AG04450 (cell line): ENCODE measurements at places on chromosomes 11 and 22. TPM values are rescaled to one million over a fixed set of nuclear protein-coding genes. Genes with fewer than 3 reads are reported as not detected.

The POTEH gene
- not detected in 2 replicates for polyA plus RNA-seq

DNA sequence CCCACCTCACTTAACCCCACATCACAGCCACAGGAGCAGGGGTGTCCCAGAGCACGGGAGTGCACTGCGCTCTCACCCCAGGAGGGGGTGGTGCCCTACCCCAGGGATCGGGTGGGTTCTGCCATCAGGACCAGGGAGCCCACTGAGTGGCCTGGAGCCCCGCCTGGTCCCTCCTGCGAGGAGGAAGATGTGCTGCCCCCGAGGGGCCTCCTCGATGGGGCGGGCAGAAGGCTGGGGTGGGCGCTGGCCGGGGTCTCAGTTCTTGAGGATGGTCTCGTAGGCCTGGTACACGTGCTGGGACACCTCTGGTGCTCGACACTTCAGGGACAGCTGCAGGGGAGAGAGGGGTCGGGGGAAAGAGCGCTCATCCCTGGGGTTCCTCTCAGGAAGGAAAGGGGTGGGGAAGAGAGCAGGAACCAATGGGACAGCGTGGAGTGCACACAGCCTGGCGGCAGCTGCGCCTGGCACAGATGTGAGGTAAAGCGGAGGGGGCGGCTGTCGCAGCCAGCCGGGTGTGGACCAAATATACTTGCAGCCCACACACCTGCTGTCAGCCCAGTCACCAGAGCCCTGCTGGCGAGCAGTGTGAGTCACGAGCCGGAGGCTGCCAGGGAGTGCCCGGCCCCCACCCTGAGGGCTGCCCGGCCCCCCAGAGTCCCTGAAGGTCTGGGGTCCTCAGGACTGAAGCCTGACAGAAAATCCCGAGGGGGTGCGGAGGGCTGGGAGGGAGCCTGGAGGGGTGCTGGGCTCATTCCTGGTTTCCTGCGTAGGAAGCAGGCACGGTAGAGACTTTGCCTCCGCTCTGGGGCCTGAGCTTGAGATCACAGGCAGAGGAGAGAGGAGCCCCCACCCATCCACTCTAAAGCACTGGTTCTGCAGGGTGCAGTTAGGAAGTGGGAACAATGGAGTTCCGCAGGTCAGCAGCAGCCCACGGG is 13.3 kb upstream of the RASL10A start:
- no peak for DNase-seq

DNA sequence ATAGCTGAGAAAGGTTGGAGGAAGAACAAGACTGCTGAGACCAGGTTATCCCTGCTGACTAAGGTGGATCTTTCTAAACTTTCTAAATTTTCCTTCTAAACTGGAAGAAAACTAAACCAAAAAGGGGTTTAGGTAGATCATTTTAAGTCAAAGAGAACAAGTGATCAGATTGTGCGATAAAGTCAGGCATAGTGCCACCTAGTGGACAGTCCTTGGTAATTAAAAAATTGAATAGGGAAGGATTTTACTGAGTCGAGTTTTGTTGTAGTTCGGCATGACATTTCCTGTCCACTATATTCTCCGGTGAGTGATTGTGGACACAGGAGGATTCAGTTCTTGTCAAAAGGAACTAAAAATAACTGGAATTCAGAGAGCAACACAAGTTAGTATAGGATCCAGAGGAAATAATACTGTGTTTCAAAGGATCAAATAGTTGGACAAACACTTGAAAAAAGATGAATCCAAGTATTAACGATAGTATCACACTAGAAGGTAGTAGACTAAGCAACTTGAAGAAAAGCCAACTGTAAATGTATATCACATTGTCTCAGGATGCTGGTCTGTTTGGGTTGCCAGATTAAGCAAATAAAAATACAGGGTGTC is 1236.4 kb downstream of the FAM181B start:
- DNase-seq = peak; percentile 1

- no peak for DNase-seq
These were observed 47.5 kb downstream of the IRAG1 start for GRCh38 chr11:10646005-10646404.

The OR8G1 gene
- polyA plus RNA-seq = not detected in 2 replicates

The KRTAP5-7 gene
- not detected in 2 replicates for polyA plus RNA-seq

- DNase-seq = peak; percentile 92
These were observed 90.4 kb upstream of the PARVA start for GRCh38 chr11:12287009-12287373.

GRCh38 chr11:105297463-105297862 is 157.9 kb upstream of the CARD18 start:
- DNase-seq = no peak

The OLFML1 gene
- polyA plus RNA-seq = 0.10 and 0.21 TPM in 2 replicates

DNA sequence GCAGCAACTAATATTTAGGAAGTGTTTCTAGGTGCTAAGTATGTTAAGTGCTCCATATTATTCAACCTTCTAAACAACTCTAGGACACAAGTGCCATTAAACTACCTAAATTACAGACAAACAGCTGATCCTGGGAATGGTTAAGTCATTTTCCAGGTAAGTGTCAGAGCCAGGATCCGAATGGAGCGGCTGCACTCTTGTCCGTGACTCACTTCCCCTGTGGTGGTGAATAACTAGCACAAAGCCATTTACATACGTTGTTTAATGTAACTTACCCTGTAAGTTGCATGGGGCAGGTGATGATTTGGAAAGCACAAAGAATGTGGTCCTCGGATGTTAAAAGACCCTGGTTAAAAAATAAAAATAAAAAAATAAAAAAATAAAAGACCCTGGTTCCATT is 8.8 kb upstream of the PRG2 start:
- no peak for DNase-seq

The PTPN5 gene
- not detected in 2 replicates for polyA plus RNA-seq

The OSM gene
- not detected in 2 replicates for polyA plus RNA-seq

- DNase-seq = no peak
These were observed at the start of gene CHEK1 for GRCh38 chr11:125624756-125625213. Gene CHEK1, plus strand, starts transcription at chr11:125625163. Its CDS starts 1,606 bp downstream, at chr11:125626769.

DNA sequence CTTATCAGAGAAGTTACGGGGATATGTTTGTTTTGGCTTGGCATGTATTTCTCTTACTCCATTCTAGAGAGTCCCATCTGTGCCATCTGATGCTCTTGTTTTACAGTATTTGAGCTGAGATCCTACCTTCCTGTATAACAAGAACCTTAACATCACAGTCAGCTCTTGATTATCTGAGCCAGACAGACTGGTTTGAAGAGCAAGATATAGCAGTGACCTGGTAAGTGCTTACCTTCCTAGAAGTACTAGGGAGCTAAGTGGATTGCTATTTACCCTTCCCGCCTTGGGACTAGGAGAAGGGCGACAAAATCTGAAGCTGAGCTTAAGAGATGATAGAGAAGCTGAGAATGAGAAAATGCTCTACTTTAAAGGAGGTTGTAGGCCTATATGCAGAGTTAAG is 235.3 kb downstream of the CSNK2A3 start:
- no peak for DNase-seq

The KDM4D gene
- 0.62 and 0.68 TPM in 2 replicates for polyA plus RNA-seq

- no peak for DNase-seq
These were observed 10.5 kb downstream of the YWHAH start for GRCh38 chr22:31954535-31955523.

DNA sequence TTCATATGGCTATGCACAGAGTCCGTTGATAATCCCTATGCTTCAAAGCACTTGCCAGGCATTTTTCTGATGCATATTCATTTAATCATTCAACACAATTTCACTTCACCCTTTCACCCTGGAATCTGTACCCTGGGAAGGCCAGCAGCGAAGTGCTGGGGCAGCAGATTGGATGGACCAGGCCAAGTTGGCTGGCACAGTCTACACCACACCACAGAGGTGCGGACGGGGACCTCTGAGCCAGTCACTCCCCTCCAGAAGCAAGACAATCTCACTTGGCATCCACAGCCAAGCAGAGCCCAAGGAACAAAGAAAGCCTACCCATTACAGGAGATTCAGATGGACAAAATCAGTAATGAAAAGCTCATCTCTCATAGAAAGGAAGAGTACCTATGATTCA is 130.2 kb downstream of the GALNT18 start:
- no peak for DNase-seq

DNA sequence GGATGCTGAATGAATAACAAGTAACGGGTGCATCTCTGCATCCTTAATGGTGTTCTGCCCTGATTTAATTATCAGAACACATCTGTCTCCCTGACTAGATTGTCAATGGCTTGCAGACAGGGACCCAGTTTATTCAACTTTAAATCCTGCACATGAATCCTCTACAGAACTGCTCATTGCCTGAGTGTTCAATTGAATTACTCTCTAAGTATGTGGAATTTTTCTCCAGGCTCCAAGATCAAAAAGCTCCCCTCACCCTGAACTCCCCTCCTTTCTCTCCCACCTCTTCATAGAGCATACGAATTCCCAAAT is 11.8 kb downstream of the MB start:
- no peak for DNase-seq

- no peak for DNase-seq
These were observed 1.1 kb upstream of the VSIG2 start for GRCh38 chr11:124753205-124753604.

- no peak for DNase-seq
These were observed 52.1 kb downstream of the CNTF start for GRCh38 chr11:58674609-58675008.

- DNase-seq = no peak
These were observed 1.5 kb upstream of the SLC16A8 start for GRCh38 chr22:38085501-38085900.

The RASD2 gene
- 0.14 and 0.41 TPM in 2 replicates for polyA plus RNA-seq

The MLC1 gene
- polyA plus RNA-seq = 0.15 and 0.27 TPM in 2 replicates

GRCh38 chr11:113188371-113188834 is 126.0 kb upstream of the TTC12 start:
- no peak for DNase-seq

- DNase-seq = no peak
These were observed 308.7 kb downstream of the C11orf87 start for GRCh38 chr11:109730669-109731068.

DNA sequence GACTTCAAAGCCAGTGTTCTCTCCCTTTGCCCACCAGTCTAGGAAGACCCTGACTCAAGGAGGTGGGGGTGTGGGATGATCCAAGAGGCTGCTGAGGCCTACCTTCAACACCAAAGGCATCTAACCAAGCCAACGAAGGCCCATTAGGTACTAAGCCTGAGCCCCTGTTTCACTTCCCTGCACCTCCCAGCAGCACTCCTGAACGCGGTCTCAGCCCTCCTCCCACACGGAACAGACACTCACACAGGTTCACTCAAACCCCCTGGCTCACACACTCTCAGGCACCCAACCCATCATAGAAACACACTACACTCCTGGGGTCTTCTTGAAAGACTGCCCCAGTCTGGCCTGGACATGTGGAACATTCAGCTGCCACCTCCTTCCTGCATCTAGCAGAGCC is 40.7 kb downstream of the SLC22A12 start:
- DNase-seq = no peak

- no peak for DNase-seq
These were observed 29.6 kb downstream of the APIP start for GRCh38 chr11:34886609-34887008.

- peak; percentile 54 for DNase-seq
These were observed 38.9 kb upstream of the CSNK2A3 start for GRCh38 chr11:11391796-11392463.

- DNase-seq = no peak
These were observed 9.3 kb upstream of the NUP160 start for GRCh38 chr11:47857485-47857884.

DNA sequence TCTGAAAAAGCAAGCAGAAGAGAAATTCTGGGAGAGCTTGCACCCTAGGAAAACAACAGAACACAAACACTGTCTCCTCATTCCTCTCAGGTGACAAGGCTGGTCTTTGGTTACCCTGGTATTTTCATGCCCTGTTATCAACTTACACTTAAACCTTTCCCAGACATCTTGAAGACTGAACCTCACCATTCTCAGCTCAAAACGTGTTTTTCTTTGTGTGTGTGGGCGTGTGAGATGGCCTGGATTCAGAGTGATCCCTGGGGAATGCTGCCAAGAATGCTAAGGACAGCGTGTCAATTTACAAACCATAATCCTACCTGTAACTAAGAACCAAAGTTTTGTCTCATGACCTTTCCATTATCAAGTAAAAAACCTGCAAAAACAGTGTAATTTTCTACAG is 33.3 kb downstream of the ELF5 start:
- DNase-seq = no peak

DNA sequence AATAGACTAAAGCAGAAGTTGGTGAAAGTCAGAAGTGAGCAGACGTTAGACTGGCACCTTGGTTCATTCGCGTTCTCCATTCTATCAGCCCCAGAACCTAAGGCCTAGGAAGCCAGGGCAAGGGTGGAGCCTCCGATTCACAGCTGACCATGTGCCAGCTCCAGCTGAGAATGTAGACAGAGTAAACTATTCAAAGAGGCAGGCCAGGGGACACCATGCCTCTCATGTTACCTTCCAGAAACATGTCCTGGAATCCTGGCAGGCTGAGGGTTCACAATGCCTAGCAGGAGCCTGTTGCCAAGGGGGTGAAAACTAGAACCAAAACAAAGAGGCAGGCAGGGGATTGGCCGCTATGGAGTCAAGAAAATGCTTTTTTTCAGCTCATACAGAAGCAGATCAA is 224.4 kb upstream of the POU2AF2 start:
- no peak for DNase-seq

DNA sequence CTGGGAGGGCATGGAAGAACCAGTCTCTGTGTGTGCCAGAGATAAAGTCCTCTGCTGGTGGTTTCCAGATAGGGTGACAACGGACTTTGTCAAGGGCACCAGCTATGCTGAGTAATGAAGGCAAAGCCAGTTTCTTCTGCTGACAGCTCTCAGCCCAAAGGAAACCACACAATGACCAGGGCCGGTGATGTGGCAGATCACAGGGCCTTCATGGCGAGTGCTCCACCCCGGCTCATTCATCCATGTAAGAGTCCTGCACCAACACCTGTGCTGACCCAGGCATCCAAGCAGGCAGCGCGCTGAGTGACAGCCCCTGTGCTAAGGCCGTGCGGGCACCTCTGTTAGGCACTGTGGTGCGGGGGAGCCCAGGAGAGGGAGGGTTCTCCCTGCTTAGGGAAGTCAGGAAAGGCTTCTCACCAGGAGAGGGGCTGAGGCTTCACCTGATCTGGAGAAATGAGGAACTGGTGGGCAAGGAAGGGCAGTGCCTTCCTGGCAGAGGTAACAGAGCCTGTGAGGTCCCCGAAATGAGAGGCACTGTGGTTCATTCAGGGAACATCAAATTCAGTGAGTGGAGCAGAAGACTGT is 33.8 kb downstream of the TP53I11 start:
- no peak for DNase-seq

The PRODH gene
- not detected in 2 replicates for polyA plus RNA-seq

GRCh38 chr22:37196539-37197450 is 8.7 kb upstream of the C1QTNF6 start:
- DNase-seq = peak; percentile 38

The MYRF gene
- polyA plus RNA-seq = 2.7 and 4.2 TPM in 2 replicates

DNA sequence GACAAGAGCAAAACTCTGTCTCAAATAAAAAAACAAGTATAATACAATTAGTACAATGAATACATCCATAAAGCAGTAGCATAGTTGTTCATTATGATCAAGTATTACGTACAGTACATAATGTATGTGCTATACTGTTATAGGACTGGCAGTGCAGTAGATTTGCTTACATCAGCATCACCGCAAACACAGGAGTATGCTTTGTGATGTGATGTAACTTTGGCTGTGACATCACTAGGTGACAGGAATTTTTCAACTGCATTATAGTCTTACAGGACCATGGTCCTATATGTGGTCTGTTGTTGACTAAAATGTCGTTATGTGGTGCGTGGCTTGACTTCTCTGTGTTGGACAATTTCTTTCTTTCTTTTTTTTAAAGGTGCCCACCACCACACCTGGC is 16.6 kb downstream of the TBC1D22A start:
- no peak for DNase-seq

The KCNJ5 gene
- not detected in 2 replicates for polyA plus RNA-seq

GRCh38 chr11:73962101-73962705 is 11.4 kb downstream of the DNAJB13 start:
- no peak for DNase-seq

- no peak for DNase-seq
These were observed 14.6 kb upstream of the POLD3 start for GRCh38 chr11:74577624-74578396.

The OR51A7 gene
- polyA plus RNA-seq = not detected in 2 replicates
